CD4-positive, alpha-beta memory T cell (primary cell): ENCODE measurements at places on chromosomes 4 and X. TPM values are rescaled to one million over a fixed set of nuclear protein-coding genes. Genes with fewer than 3 reads are reported as not detected.
A peak's percentile ranks its signal among the peaks of the same experiment; 100 is the strongest.

Gene NUDT6
- 2.8 TPM for polyA plus RNA-seq

Gene AMBN
- polyA plus RNA-seq, result not detected

Gene CAMK2D
- 15.5 TPM for polyA plus RNA-seq

Gene IL2RG
- polyA plus RNA-seq, result 1,440 TPM

Gene CXorf49
- polyA plus RNA-seq, result not detected

Gene CDS1
- 0.12 TPM for polyA plus RNA-seq

Gene MID2
- 11.4 TPM for polyA plus RNA-seq

Gene PALLD
- polyA plus RNA-seq, result 0.55 TPM

Gene RHOXF1
- 0.30 TPM for polyA plus RNA-seq

Gene LIMCH1
- not detected for polyA plus RNA-seq

Gene CT45A10
- not detected for polyA plus RNA-seq

DNA sequence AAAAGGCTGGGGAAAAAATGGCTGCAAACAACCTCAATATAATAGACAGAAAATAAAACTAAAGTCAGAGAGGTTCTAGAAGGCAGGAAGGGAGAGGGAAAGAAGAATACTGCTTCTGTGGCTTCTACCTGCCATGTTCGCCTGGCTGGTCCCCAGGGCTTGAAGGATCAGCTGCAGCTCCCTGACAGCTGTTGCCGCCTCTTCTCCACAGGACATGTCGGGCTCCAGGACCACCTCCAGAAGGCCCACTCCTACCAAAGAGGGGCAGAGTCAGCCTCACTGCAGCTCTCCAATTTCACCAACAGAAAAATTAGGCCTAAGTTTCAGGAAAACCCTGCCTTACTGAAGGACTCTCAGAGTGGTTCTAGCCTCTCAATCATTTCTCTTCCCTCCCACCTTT, 44.9 kb downstream of the GATB start:
- DNase-seq, result no peak

- no peak for DNase-seq
Measured at GRCh38 chr4:154658680-154659405, 46.4 kb upstream of the FGG start.

DNA sequence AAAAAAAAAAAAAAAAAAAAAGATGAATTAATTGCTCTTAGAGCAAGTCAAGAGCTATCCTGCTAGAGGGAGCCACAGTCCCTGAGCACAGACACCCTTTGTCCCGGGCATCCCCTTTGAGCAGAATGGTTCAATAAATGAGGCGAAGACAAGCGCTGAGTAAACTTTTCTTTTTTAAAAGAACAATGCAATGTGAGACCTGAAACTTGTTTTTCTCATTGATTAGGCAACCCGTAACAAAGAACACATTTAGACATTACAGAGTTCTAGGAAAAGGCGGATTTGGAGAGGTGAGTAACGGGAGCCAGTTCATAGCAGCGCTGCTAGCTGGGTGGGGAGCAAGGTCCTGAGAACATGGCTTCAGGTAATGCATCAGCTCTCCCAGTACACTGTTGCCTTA, 46.1 kb downstream of the GRK4 start:
- no peak for DNase-seq

GRCh38 chr4:117084866-117085701, at the start of gene TRAM1L1:
Gene TRAM1L1 (minus strand): TSS chr4:117085576. CDS start chr4:117085393, 183 bp downstream.
- no peak for DNase-seq

DNA sequence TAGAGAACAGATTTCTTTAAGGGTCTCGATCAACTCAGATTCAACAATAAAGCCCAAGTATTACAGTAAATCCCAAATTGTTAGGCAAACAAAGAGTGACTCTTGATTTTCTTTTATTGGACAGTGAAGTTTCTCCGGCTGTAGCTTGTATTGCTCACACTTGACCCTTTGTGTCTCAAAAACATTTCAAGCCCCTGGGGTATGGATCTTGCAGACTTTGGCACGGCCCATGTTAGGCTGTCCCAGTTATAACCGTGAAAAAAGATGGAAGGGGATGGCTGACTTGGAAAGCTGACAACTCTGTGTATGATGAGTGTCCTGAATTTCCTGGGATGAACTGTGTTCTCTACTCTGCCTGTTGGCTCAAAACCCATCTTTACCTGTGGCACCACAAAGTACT, 356.1 kb downstream of the SLITRK2 start:
- no peak for DNase-seq

DNA sequence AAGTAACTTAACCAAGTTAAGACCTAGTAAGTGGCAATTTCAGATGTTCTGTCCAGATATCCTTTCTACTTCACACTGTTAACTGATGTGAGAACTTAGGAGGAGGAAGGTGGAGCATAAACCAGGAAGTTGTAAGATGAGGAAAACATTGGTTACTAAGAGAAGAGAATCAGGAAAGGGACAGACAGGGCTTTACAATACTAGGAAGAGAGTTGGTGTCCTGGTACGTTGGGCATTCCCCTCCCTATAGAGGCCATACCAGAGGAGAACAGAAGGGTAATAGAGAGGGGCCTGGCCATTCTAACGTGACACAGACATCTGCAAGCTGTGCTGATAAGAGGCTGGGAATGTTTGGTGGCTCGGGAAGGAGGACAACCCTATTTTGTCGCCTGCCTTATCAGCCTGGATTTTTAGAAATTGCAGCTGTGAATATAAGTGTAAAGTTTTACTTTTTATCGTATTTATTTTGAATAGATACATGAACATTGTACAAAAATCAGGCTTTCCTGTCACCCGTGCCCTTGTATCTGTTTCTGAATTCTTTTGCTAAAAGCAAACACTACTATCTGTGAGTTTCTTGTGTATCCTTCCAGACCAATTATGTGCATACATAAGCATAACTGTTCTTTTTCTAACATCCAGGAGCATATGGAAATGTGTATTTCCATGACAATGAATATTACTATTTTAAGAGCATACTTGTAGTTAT, 53.5 kb upstream of the HPRT1 start:
- DNase-seq, result no peak

- DNase-seq, result no peak
Measured at GRCh38 chr4:90495211-90495610, 368.0 kb downstream of the CCSER1 start.

DNA sequence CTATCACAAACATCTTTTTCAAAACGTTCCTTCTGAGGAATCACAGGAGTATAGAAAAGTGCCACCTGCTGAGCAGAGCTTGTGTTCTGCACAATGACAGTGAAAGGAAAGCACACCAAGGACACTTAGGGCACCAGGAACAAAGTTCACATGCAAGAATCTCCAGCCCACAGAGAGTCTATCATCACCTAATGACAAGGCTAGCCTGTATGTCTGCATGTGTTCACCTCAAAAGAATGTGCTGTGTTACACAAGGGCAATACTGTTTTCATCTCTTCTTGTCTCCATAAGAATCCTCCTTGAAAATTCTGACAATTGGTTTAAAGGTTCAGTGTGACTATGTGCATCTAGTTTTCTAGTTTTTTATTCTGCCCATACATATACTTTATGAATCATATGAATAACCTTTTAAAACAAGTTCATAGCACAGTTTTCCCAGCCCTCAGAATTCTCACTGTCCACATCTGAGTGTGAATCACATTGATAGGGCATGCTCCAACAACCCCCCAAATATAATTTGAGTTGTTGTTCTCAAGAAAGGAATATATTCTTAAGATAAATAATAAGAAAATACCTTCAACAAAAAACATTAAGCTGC, 118.0 kb downstream of the PWWP3B start:
- DNase-seq, result no peak

GRCh38 chr4:82230306-82230705, 143.5 kb downstream of the HNRNPD start:
- DNase-seq, result no peak

- no peak for DNase-seq
Measured at GRCh38 chr4:25290490-25291067, 22.0 kb upstream of the ZCCHC4 start.

DNA sequence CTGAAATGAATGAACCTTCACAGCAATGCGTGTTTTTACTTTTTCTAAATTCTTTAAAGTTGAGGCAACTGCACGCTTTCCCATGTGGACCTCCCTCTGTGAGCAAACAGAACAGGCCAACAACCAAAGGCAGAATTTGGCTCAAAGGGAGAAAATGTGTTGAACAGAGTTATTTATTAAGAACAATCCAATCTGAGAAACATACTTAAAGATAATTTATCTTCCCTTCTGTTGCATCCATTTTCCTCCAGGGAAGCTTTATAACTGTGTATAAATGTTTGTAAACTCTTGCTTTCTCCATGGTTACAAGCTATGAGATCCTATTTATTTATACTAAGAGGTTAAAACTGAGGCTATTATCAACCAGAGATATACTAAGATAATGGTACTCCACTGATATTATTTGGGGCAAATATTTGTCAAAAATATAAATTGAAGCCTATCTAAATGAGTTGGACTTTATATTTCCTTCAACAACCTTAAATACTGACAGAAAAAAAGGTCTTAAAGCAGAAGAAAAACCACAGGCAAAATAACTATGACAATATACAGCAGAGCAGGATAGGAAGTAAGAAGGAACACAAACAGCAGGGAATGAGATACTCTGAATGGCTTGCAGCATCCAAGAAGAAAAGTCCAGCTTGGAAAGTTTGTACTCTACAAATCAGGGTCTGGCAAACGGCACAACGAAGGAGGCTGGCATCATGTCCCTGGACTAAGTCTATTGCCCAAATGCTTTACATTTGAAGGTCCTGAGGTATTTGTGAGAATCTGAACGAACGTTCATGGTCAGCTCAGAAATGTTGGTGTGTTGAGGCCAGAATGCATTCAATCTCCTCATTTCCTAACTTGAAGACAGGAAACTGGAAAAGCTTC, 663.2 kb upstream of the INTU start:
- DNase-seq, result no peak

DNA sequence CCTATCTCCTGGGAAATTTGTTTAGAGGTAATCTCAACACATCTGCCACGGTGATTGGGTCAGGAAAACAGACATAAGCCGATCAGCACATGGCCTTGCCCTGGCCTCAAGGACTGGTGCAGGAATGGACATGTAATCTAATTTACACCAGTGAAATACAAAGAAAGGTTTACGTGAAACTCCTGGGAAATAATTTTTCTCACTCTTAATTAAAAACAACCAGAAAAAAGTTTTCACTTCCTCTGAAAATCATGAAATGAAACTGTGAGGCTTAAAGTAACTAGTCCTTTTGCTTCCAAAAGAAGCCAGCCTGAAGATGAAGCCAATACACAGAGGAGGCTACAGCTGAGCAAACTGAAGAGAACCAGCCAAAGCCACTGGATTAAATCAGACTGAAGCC, 154.1 kb upstream of the FAM241A start:
- no peak for DNase-seq

- no peak for DNase-seq
Measured at GRCh38 chr4:103050736-103051436, 25.7 kb downstream of the SLC9B2 start.

GRCh38 chr4:23083391-23083790, 390.7 kb downstream of the GBA3 start:
- DNase-seq, result no peak

DNA sequence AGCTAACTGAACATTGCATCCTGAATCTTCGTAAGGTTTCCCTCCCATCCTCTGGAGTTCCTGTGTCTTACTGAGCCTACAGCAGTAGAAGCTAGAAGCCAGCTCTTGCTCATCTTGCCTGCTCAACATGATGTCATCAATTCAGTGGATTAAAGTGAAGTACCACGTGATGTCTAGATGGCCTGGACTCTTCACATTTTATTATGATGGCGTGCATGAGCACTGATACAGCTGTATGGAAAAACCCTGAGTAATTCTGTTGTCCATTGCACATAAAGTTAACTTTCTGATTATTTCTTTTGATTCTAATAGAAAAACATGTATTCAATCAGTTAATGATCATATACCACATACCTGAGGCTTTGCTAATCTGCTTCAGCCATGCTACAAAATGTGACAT, 2387.7 kb upstream of the TENM3 start:
- no peak for DNase-seq

DNA sequence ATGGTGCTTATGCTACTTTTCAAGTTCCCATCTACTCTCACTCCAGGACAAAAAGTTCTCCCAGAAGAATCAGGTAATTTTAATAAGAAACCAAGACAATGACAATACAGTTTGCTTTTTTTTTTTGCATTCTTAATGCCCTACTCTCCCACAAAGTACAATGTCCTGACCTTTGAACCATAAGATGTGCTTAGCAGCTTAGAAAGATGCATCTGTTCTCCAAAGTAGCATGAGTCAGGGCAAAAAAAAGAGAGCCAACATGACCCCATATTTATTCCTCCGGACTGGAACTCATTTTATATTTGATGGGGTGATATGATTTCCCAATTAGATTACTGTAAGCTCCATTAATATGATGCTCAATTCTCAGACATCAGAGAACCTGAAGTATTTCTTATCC, 16.5 kb upstream of the PDCL2 start:
- DNase-seq, result no peak

DNA sequence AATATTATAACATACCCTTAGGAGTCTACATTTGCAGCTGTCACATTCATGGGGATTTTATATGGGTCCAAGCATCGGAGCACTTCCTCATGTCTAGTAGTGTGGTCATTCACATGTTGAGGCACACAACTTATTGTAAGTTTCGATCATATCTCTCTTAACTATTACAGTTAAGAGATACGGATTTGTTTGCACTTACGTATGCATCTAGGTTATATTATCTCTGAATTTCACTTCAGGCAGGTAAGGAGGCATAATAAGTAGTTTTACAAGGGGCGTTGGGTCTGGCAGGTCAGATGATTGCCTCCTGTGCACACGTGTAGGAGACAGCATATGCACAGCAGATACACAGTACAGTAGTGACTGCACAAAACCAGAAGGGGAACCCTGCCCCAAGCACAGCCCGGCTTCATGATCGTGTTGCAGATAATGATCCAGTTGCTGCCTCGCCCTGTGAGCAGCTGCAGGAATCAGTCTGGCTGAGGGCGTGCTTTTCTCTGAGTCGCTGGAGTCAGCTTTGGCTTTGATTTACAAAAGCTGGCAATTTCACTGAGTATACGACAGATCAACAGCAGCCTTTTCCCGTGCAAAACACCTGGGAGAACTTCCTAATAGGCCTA, 302.9 kb upstream of the GATB start:
- DNase-seq, result peak; percentile 61

DNA sequence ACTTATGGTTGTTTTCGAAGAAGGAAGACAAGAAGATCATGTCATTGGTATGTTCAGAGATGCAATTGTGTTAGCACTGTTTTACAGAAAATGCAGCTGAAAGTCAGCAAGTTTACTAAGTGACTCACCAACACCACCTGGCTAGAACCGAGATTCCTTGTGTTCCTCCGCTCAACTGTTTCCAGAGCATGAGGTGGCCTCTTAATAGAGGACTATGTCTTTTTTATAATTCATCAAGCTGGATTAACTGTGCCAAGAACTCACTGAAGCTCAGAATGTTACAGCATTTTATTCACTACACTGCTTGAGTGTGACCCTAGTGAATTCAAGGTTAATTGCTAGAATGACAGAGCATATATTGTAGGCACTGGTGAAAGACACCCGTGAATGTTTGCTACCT, 1573.5 kb upstream of the TENM3 start:
- no peak for DNase-seq

- DNase-seq, result no peak
Measured at GRCh38 chr4:109969087-109969486, 56.4 kb downstream of the EGF start.

- DNase-seq, result no peak
Measured at GRCh38 chrX:119235051-119235511, 1.0 kb upstream of the PGRMC1 start.

GRCh38 chr4:10593130-10593529, 91.4 kb downstream of the CLNK start:
- DNase-seq, result no peak
